ENCODE measurements at places on chromosomes 12 and 14.

- no peak for DNase-seq
Observed at GRCh38 chr12:57072661-57073060, 5.9 kb downstream of the NEMP1 start.

GRCh38 chr14:99041820-99042174, 230.2 kb downstream of the BCL11B start:
- DNase-seq, result no peak

DNA sequence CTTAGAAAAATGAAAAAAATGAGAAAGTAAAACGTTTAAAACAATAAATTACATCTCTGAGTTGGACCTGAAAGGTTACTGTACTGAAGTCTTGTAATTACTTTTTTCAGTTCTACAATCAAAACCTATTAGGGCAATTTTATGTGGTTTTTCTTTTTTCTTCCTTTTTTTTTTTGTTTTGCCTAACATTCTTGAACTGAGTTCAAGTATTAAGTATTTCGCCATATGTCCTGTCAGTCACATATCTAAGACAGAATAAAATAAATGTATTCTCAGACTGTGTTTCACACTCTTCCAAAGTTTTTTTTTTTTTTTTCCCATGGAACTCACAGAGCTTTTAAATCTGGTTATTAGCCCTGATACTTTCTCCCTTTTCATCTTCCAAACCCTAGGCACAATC, 172.0 kb downstream of the BCAT1 start:
- no peak for DNase-seq

- DNase-seq, result no peak
Observed at GRCh38 chr12:55955344-55955743, 10.5 kb downstream of the PMEL start.

GRCh38 chr12:81221681-81222080, 143.8 kb downstream of the ACSS3 start:
- no peak for DNase-seq

GRCh38 chr12:56873382-56873781, 60.8 kb downstream of the SDR9C7 start:
- DNase-seq, result no peak

GRCh38 chr12:120639771-120640721, at the start of gene CABP1:
Gene CABP1 (plus strand): TSS chr12:120640626. CDS start chr12:120640686, 60 bp downstream.
- DNase-seq, result peak; percentile 53

DNA sequence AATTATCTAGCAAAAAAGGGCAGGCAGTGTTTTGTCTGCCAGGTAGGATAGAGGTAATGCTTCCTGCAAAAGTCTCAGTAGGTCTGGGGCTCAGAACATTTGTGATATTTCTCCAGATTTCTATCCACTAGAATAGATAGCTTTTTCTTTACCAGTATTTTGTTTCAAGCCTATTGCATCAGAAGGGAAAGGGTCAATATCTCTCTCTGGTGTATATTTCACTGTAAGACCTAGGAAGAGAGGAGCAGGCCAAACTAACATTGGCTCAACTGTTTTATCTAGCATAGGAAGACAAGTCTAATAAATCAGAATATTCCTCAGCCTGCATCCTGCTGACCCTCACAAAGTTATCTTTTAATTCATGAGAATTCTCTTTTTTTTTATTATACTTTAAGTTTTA, 106.7 kb upstream of the DAAM1 start:
- no peak for DNase-seq

DNA sequence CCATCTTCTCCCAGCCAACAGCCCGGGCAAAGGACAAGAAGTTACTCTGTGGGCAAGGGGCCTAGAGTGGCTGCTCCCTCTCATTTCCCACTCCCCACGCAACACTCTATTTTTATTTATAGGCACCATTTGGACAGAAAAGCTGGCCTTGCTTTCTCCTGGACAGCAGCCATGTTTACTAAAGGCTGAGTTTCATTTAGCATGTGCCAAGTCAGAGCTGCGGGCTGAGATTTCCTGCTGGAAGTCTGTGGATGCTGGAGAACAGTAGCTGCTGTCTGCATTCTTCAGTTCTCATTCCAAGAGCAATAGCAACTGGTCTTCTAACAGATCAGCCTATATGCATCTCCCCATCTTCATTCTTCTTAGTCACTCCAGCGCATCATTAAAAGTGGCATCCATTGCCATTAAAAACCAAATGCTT, 8.3 kb downstream of the COL2A1 start:
- no peak for DNase-seq

DNA sequence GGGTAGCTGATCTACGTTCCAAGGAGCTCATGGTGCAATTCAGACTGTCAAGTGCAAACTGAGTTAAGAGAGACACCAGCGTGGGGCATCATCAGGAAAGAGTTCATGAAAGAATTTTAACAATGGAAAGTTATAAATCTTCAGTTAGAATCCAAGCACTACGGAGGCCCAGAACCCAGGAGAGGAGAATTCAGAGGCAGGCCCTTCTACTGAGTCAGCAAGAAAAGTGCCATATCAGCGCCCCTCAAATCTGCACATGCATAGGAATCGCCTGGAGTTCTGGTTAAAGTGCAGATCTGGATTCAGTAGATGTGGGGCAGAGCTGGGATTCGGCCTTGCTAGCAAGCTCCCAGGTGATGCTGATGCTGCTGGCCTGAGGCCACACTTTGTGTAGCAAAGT, 45.9 kb downstream of the CHST11 start:
- DNase-seq, result no peak

DNA sequence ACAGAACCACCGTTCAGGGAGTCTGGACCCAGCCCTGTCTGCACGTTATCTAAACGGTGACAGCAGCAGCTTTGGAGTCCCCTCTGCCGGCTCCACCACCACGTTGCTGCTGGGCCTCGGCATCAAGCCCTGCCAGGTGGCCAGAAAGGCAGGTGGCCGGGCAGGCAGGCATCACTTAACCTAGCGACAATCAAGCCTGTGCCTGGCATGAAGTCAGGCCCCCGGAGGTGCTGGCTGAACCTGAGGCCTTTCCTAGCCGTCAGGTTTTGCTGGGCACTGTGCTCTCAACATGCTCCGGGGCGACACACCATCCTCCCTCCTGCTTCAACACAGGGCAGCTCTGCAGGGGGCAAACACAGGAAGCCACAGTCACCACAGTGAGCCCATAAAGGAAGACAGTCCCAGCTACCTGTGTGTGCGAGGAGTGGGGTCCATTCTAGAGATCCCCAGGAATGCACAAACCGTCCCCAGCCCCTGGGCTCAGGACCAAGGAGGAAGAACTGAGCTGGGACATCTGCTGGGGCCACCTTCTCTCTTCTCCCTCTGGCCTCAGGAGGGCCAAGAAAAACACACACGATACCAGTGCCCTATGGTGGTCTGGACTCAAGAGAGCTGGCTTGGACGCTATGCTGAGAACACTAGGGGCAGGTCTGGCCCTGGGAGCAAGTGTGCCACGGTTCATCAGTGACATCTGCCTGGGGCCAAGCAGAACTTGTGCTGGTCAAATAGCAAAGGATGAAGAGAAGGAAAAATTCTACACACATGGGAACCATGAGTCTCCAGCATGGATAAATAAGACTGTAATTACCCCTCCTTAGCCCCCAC, 44.7 kb downstream of the CCDC88C start:
- no peak for DNase-seq

DNA sequence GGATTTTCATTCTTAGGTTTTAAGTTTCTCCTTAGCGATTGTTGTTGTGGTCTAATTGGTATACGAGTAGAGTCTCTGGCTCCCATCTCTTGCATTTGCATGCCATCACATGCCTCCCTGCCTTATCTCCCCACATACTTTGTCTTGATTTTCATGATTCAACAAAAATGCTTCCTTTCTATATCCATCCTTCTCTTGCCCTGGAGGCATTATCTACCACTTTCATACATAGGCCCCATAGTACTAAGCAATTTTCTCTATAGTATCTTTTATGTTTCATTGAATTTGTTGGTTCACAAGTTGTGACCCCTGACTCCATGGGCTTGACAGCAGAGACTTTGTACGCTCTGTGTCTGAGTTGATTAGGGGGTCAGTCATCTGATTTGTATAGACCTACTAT, 226.1 kb downstream of the ACSS3 start:
- DNase-seq, result no peak

- DNase-seq, result no peak
Observed at GRCh38 chr12:86660488-86661147, 404.4 kb upstream of the MGAT4C start.

- DNase-seq, result no peak
Observed at GRCh38 chr12:96501133-96501761, 11.9 kb downstream of the CFAP54 start.

DNA sequence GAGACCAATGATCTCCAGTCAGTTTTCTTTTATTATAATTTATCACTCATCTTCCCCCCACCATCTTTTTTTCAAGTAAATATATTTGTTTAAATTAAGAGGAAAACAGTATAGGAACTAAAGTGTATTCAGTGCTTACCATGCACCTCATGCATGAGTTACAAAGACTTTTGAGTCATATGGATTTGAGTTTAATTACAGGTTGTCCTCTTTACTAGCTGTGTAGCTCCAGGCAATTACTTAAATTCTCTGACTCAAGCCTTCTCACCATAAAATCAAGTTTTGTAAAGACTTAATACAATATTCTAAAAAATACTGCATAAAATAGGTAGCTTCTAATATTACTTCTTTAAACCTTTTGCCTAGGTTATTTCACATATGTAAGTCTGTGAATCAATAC, 251.3 kb downstream of the SLC16A7 start:
- no peak for DNase-seq

DNA sequence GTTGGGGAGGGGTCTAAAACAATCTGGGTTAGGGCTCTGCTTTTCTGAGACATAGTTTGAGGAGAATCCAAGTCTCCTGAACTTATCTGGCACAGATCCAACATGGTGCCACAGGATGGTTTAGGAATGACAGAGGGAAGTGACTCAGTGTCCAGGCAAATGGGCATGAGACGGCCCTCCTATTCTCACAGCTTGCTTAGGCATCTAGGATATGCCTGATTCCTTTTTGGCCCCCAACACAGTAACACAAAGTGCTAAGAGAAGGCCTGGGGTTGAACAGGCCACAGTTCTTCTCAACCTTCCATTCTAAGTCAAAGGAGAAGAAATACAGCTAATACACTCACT, 117.7 kb downstream of the ZFP36L1 start:
- no peak for DNase-seq

- no peak for DNase-seq
Observed at GRCh38 chr12:29043069-29043468, 106.0 kb upstream of the FAR2 start.

DNA sequence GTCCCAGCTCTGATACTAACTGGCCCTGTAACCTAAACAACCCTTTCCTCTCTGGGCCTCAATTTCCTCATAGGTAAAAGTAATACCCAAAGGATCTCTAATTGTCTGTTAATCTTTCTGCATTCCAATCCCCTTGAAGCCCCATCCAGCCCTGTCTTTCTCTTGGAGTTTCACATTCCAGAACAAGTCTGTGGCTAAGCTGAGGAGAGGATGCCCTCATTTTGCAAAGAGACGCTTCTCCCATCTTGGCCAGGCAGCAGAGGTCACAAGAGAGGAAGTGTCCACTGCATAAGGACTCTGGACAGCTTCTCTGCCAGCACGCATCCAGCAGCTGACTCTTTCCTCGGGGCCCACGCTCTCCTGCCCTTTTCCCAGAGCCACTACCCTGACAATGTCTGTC, 263.4 kb upstream of the FKBP4 start:
- no peak for DNase-seq

DNA sequence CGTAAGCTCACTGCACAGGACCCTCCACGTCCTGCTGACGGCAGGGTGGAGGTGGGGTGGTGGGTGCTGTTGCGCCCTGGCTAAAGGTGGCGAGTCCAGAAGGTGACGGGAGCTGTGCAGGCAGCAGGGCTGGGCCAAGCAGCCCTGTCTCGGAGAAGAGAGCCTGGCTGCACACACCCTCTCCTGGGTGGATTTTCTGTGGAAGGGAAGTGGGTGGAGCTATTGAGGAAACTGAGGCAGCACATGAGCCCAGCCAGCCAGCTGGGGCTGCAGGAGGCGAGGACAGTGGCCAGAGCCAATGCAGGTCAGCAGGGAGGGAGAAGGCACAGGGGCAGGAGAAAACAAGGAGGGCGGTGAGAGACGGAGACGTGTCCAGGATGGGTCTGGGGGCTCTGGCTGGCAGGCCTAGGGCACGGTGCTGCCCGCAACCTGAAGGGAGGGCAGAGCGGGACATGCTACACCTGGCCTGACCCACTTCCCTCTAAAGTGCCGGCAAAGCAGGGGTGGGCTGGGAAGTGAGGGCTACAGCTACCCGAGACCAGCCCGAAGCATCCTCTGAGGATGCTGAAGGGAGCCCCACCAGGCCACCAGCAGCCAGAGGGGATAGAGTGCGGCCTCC, 20.5 kb downstream of the BTBD6 start:
- DNase-seq, result no peak

DNA sequence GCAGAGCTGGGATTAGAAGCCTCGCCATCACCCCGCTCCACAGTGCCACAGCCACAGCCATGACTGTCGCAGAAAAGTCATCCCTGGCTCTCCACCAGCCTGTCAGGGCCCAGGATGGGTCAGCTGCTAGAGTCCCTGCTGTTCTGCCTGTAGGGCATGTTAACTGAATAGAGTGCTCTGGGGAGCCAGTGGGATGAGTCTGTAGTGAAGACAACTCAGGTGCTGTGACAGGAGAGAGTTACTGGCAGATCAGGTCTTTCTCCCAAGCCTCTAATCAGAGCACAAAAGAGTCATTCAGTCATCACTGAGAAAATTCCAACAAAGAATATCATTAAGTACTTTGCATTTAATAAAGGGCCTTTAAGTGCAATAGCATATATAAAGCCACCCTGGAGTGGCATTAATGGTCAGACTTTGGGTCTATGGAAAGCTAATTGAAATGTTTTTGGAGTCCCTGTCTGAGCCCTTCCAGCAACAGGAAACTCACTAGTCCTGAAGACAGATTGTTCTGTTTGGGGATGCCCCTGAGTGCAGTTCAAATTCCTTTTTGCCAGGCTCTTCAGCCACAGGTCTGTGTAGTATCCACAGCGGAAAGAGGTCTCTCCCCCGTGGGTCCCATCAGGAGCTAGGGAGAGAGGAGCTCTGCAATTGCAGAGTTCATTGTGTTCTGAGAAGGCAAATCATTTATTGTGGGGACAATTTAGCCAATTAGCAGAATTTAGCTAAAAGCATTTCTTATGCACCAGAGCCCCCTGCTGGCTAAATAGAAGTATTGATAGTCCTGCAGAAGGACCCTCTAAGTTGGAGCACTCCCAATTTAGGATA, 45.2 kb upstream of the C14orf132 start:
- DNase-seq, result no peak

DNA sequence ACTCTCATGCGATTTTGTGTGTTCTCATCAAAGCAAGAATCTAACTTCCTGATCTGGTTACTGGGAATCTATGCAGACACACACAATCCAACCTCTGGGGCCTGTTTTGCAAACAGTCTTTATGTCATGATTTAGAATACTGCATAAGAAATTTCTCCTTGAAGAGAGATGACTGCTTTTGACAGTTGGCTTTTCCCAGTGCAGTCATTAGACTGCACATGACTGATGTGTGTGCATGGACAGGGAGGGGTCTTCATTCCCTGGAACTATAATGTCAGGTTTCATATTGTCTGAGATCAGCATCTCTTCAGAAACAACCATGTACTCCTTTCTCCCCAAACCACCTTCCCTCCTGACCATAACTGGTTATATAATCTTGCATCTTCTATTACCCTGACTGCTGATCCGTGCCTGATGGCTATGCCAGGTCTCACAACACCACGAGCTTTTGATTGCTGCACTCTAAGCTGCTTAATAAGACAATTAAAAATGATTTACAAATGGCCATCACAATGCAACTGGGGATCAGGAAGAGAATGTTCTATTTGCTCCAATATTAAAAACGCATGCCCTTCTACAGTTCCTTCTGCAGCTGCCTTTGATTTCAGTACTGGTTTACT, 995.4 kb downstream of the NRXN3 start:
- no peak for DNase-seq
